ENCODE measurements at places on chromosomes 5 and 9.

DNA sequence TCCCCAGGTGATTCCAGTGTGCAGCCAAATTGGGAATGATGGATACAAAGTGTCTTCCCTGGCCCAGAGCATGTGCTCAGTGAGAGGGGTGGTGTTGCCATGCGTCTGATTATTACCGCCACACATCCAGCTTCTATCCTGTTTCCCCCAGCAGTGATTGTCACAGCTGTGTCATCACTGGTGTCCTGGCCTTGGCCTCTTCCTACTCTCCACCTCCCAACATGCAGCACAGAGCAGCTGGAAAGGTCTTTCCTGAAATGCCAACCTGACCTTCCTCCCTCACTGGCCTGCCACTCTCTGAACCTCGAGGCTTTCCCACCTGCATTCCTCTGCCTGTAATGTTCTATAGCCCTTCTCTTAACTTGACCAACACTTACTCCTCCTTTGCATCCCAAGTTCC is 60.0 kb downstream of the TMOD1 start:
- no peak for DNase-seq

- DNase-seq, result no peak
Observed at GRCh38 chr5:72093824-72094223, 13.5 kb upstream of the MAP1B start.

DNA sequence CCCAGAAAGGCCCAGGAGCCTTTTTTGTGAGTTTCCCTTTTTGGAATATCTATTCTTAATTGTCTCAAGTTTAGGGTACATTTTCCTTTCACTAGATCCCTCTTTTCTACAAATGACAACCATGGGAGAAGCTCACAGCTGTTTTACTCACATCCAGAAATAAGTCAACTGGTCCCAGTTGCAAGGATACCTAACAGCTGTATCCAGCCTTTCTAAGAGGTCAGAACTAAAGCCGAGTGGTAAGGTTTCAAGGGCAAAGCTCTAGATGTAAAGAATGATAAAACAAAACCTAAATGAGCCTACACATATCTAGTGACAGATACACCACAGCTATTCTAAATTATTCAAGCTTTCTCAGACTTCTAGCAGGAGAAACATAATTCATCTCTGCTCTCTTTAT is 4.4 kb downstream of the FGF10 start:
- DNase-seq, result no peak

DNA sequence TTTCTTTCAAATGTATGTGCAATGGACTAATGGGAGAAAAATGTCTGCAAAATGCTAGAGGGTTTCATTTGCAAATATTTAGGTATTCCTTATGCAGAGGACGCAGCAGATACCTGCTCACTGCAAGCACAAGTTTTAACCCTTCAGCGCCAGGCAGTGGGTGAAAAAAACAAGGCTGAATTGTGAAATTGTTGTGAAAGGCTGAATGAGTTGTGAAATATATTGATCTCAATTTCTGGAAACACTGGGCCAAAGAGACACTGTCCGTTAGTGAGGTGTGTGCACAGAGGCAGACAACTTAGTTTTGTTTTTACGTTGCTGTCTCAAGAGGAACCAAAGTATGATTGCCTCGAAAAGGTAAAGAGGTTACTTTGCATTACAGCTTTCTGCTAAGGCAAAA is 18.8 kb downstream of the FUBP3 start:
- DNase-seq, result no peak

- DNase-seq, result no peak
Observed at GRCh38 chr9:124492818-124493217, 14.4 kb downstream of the NR5A1 start.

GRCh38 chr5:623531-623930 is 11.4 kb downstream of the CEP72 start:
- peak; percentile 49 for DNase-seq

- no peak for DNase-seq
Observed at GRCh38 chr5:6483880-6484382, 35.3 kb downstream of the UBE2QL1 start.

DNA sequence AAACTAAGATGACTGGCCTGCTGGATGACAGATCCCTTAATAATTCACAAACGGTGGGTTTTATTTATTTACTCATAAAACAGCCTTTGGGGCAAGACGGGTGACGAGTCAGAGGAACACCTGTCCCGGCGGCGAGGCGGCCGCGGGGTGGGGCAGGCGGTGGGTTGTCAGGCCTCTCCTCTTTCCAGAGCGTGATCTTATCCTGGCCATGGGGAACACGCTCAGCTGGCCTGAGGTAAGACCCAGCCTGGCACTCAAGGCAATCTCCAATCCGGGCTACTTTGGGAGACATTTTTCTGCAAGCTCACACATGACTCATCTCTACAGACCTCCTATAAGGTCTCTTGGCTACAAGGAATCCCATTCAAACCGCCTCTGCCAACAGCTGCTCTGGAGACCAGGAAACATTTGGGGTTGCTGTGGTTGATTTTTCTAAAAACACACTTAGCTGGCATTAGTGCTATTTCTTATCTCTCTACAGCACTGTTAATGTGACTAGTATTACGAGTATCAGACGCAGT is 6.3 kb downstream of the RAPGEF1 start:
- no peak for DNase-seq

DNA sequence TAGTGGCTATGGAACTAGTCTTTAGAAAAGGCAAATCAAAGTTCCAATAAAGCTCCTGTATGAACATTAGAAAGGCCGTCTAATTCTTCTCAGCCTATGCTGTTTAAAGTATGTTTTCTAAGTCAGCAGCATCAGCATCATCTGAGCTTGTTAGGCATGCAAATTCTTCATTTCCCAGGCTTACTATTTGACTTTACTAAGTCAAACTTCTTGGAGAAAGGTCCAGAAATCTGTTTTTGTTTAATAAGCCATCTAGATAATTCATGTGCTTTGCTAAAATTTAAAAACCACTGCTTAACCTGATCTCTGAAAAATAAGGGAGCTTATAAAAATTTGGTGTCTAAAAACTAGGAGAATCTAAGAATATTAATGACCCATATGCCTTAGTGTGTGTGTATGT is 200.2 kb upstream of the SGCD start:
- DNase-seq, result no peak

- DNase-seq, result no peak
Observed at GRCh38 chr9:133470988-133471387, 7.9 kb downstream of the SLC2A6 start.

- no peak for DNase-seq
Observed at GRCh38 chr5:9401786-9402472, 143.9 kb downstream of the SEMA5A start.

- DNase-seq, result no peak
Observed at GRCh38 chr5:179215576-179215975, 129.7 kb downstream of the ADAMTS2 start.

DNA sequence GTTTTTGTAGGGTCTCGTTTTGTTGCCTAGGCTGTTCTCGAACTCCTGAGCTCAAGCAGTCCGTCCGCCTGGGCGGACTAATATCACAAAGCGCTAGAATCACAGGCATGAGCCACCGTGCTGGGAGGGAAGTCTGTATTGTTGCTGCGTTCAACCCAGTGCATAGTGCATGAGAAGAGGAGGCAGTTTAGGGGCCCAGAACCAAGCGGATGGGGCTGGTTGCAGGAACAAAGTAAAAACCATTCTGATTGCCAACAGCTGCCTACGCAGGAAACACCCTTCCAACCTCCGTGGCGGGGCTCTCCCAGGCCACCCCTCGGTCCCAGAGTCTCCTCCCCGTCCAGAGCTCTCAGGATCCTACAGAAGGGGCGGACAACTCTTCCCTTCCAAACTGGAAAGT is 87.1 kb downstream of the ANXA2R start:
- no peak for DNase-seq

All from putamen (tissue), 1 donor.